ENCODE measurements at places on chromosomes 12 and 14. TPM values are rescaled to one million over a fixed set of nuclear protein-coding genes. Genes with fewer than 3 reads are reported as not detected.

Gene LTBP2
- total RNA-seq, result 29.1 TPM

GRCh38 chr14:50795909-50796308 is 35.1 kb downstream of the NIN start:
- no peak for DNase-seq

- no peak for DNase-seq
Observed at GRCh38 chr14:33679461-33680225, 271.2 kb downstream of the EGLN3 start.

Gene TAPBPL
- 11.7 TPM for total RNA-seq

GRCh38 chr14:103072595-103073366 is 11.2 kb upstream of the LBHD2 start:
- no peak for DNase-seq

Gene XPOT
- total RNA-seq, result 37.0 TPM

Measured in tongue (tissue), 3 donors.